Jurkat, Clone E6-1 (cell line): ENCODE measurements at places on chromosomes 1 and 21.

GRCh38 chr1:105317976-105318375, 1568.3 kb downstream of the AMY1C start:
- no peak for DNase-seq

DNA sequence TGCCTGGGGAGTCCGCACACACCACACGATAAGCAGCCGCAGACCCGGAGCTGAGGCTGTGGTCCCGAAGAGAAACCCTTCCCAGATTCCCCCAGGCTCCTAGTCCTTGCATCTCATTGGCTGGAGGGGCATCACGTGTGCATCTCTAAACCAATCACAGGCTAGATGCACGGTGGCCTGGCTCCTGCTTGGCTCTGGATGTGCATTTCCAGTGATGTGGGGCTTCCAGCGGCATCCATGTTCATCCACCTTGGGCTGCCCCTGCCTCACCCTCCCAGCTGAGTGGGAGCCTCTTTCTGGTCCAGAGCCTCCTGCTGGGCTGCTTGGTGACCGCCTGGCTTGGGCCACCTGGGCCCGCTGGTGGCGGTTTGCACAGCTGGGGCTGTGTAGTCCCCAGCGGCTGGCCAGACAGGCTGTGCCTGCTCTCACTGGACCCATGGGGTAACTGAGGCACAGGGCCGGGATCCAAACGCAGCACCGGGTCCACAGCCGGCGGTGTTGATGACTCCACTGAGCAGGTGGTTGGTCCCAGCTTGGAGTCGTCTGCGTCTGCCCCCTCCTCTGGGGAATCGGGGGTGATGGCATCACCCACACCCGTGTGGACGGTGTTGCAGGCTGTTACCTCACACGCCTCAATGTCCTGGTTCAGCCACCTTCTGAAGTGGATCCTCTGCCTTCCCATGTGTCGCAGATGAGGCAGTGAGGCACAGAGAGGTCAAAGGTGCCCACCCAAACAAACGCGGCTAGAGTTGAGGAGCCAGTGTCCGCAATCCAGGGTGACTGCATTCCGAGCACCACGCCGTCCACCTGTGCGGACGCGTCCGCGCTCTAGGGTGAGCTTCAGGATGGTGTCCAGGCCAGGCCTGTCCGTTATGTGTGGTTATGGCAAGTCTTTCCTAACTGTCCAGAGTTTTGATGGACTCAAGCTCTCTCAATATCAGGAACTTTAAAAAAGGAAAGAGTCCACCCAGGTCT, 41.3 kb downstream of the COL6A1 start:
- DNase-seq, result no peak

- DNase-seq, result peak; percentile 39
These were observed 64.3 kb upstream of the TRABD2B start for GRCh38 chr1:48061162-48062136.

DNA sequence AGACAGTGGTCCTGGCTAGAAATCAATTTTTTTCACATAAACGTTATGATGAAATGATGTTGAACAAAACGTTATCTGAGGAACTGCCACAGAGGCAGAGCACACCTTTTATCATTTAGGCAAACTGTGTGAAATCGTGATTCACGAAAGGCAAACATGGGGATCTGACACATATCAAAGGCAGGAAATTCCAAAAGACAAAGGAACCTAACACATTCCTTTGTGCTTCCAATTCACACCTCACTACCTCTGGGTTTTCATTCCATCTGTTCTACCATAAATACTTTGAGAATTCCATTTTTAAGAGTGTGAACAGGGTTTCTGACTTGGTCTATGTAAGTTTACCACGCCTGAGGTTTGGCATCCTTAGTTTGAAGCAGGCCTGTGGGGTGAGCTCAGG, 119.5 kb upstream of the KRTAP19-8 start:
- DNase-seq, result no peak

GRCh38 chr21:26845759-26846035, 488 bp upstream of the ADAMTS1 start:
- DNase-seq, result no peak

GRCh38 chr1:31571340-31572295, 4.7 kb upstream of the TINAGL1 start:
- DNase-seq, result no peak

GRCh38 chr21:46098303-46099141, 610 bp downstream of the COL6A2 start:
- no peak for DNase-seq

GRCh38 chr1:106926803-106927582, 129.5 kb upstream of the PRMT6 start:
- DNase-seq, result no peak

GRCh38 chr1:227779685-227780084, 35.8 kb upstream of the PRSS38 start:
- no peak for DNase-seq

DNA sequence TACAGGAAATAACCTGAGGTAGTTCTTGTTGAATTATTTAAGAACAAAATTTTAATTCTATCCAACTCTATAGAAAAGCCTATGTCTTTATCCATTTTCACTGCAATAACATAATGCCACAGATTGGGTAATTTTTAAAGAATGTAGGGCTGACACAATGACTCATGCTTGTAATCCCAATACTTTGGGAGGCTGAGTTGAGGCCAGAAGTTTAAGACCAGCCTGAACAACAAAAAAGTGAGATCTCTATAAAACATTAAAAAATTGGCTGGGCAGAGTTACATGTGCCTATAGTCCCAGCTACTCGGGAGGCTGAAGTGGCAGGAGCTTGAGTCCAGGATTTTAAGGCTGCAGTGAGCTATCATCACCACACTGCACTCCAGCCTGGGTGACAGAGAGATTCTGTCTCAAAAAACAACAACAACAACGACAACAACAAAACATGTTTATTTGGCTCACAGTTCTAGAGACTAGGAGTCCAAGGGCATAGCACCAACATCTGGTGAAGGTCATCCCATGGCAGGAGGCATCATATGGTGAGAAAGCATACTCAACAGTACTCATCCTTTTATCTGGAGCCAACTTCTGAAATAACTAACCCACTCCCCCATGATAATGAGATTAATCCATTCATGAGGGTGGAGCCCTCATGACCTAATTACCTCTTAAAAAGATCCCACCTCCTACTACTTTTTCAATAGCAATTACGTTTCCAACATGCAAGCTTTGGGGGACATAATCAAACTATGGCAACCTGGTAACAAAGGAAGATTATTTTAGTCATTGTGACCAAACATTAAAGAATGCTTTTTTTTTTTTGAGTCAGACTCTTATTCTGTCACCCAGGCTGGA, 59.6 kb downstream of the ABL2 start:
- no peak for DNase-seq

DNA sequence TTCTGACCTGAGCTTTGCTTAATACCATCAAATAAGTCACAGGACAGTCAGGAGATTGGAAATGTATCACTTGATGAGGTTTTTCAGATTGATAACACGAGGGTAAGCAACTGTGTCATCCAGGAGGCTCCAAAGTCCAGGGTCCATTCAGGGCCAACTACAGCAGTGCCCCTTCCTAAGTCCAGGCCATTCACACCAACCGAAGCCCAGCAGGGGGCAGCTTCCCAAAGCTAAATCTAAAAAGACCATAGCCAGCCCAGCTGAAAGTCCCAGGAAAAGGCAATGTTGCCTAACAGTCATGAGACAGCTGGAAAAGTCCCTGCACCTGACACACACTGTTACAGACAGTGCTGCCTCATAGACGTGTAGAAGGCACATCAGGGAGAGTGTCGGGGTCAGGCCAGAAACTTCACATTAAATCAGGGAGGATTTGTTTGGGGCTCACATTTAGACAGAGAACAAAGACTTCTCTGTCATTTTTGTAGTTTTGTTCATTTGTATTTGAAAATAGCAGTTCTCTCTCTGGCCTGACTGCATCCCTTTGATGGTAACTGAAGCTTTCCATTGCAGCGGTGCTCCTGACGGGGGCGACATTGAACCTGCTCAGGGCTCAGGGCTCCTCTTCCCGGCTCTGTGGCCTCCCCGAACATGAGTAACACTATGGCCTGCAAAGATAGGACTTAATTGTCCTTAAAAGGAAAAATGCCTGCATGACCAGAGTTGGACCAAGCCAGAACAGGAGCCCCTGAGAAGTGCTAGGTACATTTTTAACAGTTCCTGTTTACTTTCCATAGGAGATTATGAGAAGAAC, 200.4 kb downstream of the NRIP1 start:
- DNase-seq, result peak; percentile 11

DNA sequence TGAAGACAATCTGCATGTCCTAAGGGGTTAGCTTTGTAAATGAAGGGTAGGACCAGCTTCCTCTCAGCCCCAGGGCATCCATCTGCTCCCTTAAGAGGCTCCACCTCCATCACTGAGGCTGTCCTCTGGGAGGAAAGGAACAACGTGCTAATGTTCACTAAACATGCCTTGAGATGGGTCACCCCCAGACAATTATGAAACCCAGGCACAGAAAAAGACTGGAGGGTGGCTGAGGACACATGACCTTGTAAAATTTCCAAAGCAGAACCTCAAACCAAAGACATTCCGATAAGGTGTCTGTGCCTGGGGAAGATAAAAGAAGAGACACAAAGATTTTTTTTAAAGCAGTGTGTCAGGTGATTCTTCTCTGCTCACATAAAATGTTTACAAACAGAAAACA, 37.6 kb upstream of the ZNF124 start:
- no peak for DNase-seq

- no peak for DNase-seq
These were observed 75.1 kb upstream of the SIPA1L2 start for GRCh38 chr1:232704694-232705680.

- no peak for DNase-seq
These were observed 26.4 kb upstream of the GOLT1A start for GRCh38 chr1:204240233-204240632.

GRCh38 chr1:227904541-227905335, 43.0 kb downstream of the WNT9A start:
- DNase-seq, result no peak

DNA sequence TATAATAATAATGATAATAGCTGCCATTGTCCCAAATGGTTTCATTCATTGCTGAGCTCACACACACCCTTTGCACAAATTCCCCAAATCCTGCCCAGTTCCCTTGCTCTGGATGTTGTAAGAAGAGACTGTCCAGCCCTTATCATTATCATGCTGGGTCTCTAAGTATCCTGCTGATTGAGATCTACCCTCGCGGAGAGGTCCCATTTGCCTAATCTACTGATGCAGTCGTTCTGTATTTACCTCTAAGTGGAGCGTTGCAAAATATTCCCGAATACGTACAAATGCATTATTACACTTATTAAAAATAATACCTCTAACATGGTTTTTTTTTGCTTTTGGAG, 51.2 kb downstream of the TNFRSF8 start:
- DNase-seq, result no peak

DNA sequence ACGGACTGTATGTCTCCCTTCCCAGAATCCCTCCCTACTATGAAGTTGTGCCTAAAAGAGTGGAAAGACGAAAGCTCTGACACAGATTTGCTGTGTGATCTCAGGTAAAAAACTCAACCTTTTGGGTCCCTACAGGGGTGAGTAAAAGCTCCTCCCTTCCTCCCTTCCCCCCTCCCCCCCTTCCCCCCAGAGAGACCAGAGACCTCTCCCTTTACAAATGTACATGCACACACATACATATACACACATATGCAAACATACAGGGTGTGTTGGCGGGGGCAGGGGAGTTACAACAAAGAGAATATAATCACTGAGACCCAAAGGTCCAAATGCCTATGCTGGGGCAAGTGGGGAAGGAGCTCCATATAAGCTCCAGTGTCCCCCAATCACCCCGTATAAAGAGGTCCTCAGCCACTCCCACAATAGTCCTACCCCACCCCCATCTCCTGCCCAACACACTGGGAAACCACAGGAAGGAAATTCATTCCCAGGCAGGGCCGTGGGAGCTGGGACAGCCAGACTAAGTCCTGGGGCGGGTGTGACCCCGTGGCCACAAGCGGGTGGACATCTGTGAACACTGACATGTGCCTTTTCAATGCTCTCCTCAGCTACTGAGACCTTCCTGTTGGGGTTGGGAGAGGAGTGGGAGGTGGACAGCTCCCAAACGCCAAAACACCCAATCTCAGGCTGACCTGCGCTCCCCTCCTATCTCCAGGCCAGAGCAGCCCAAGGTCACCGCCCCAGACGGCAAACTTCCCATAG, 2.0 kb downstream of the MEF2D start:
- DNase-seq, result no peak

- DNase-seq, result no peak
These were observed 2.1 kb downstream of the POU3F1 start for GRCh38 chr1:38044221-38045215.

- DNase-seq, result no peak
These were observed 26.5 kb upstream of the TMEM125 start for GRCh38 chr1:43243299-43243698.

DNA sequence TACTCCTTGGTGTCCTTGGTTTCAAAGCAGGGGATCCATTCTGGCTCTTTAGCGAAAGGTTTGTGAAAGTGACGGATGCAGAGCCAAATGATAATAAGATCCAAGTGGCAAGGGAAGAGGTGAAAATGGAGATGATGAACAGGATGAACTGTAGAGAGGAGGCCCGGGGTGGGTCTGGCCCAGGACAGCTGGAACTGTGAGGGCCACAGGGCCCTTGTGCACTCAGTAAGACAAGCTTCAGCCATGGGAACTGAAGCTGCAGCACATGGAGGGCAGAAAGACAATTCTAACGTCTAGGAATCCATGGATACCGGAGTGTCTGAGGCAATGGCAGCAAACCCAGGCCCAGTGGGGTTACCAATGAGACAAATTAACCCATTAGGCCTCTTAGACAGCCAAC, 4.8 kb downstream of the KCNA2 start:
- DNase-seq, result no peak

- DNase-seq, result no peak
These were observed 57.6 kb upstream of the PPM1J start for GRCh38 chr1:112772781-112773180.

- no peak for DNase-seq
These were observed 40.5 kb downstream of the ATF3 start for GRCh38 chr1:212649020-212649419.

- no peak for DNase-seq
These were observed 18.1 kb downstream of the RSBN1 start for GRCh38 chr1:113793878-113794834.

DNA sequence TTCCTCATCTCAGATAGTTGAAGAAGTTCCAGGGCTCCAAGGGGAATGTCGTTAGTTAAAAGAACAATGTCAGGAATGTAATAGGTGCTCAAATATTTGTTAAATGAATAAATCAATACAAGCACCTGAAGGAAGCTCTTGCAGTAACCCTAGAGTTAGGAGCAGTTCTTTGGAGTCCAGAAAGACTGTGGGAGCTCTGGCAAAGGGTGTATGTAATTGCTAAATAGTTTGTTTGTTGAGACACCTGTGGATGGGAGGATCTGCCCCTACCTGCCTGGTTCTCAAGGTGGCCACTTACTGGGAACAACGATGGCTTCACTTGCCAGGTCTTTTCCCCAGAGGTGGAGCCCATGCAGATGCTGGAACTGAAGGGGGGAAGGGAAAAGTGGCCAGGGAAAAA, 27.5 kb upstream of the JUN start:
- no peak for DNase-seq

- DNase-seq, result no peak
These were observed 5.9 kb upstream of the ATXN7L2 start for GRCh38 chr1:109477821-109478220.

- DNase-seq, result no peak
These were observed 22.4 kb downstream of the CHI3L2 start for GRCh38 chr1:111249960-111250359.

GRCh38 chr1:156356875-156357534, 12.0 kb upstream of the RHBG start:
- peak; percentile 34 for DNase-seq

GRCh38 chr1:224704107-224704735, 88.1 kb downstream of the CNIH3 start:
- no peak for DNase-seq
